ENCODE measurements at places on chromosomes 6 and 20. TPM values are rescaled to one million over a fixed set of nuclear protein-coding genes. Genes with fewer than 3 reads are reported as not detected.

The KCNQ2 gene
- total RNA-seq = not detected

The CEP250 gene
- total RNA-seq = 24.2 TPM

The GABRR1 gene
- total RNA-seq = not detected

The CTAGE9 gene
- total RNA-seq = not detected

The MCCD1 gene
- not detected for total RNA-seq

The HLA-G gene
- total RNA-seq = not detected

The MOG gene
- not detected for total RNA-seq

The TFAP2D gene
- total RNA-seq = not detected

The ARMH2 gene
- total RNA-seq = not detected

The PRPH2 gene
- total RNA-seq = 2.0 TPM

The KIAA1755 gene
- 0.05 TPM for total RNA-seq

The F13A1 gene
- not detected for total RNA-seq

The TSPO2 gene
- total RNA-seq = not detected

The IMPG1 gene
- total RNA-seq = not detected

The LSM14B gene
- 32.8 TPM for total RNA-seq

The EMILIN3 gene
- total RNA-seq = 0.09 TPM

The DDRGK1 gene
- total RNA-seq = 53.1 TPM

The DPPA5 gene
- not detected for total RNA-seq

The DEFB118 gene
- total RNA-seq = not detected

The CDH26 gene
- total RNA-seq = 0.47 TPM

The ISM1 gene
- total RNA-seq = 0.09 TPM

The VSX1 gene
- not detected for total RNA-seq

The SLC12A5 gene
- total RNA-seq = 0.47 TPM

The TPBG gene
- total RNA-seq = 9.4 TPM

The BTN1A1 gene
- total RNA-seq = not detected

The ARFGEF3 gene
- total RNA-seq = 5.8 TPM

The MAP3K4 gene
- total RNA-seq = 26.5 TPM

The RSPH4A gene
- 0.68 TPM for total RNA-seq

The ZSCAN9 gene
- total RNA-seq = 10.7 TPM

The C4B gene
- total RNA-seq = 1.2 TPM

The MYH7B gene
- 0.17 TPM for total RNA-seq

The NTSR1 gene
- total RNA-seq = 0.05 TPM

The COQ3 gene
- 4.0 TPM for total RNA-seq

The KCNQ5 gene
- not detected for total RNA-seq

The GJA10 gene
- total RNA-seq = not detected

The KCNK17 gene
- not detected for total RNA-seq

The SPATS1 gene
- total RNA-seq = not detected

The OOEP gene
- not detected for total RNA-seq

The IPCEF1 gene
- 2.3 TPM for total RNA-seq

The RBPJL gene
- not detected for total RNA-seq

The EEF1A2 gene
- 5.0 TPM for total RNA-seq

The ZNF165 gene
- 0.17 TPM for total RNA-seq

The MEP1A gene
- not detected for total RNA-seq

The RCAN2 gene
- 0.34 TPM for total RNA-seq

The ADGRF5 gene
- total RNA-seq = 140 TPM

The PRICKLE4 gene
- 6.9 TPM for total RNA-seq

The SLC22A3 gene
- total RNA-seq = under 0.01 TPM

The HAO1 gene
- not detected for total RNA-seq

The SPATA2 gene
- 1.2 TPM for total RNA-seq

The CFB gene
- 1.6 TPM for total RNA-seq

The HCRTR2 gene
- total RNA-seq = not detected

The EYS gene
- not detected for total RNA-seq

The TRDN gene
- total RNA-seq = not detected
